A549 treated with CORT108297 at 1 μM for 4 hours (cell line): ENCODE measurements at places on chromosomes 11 and 22. TPM values are rescaled to one million over a fixed set of nuclear protein-coding genes. Genes with fewer than 3 reads are reported as not detected.

Gene BCR
- 11.7 to 15.5 TPM (median 15.5 TPM) in 5 replicates for total RNA-seq

Gene FOLR3
- 0.13 to 0.26 TPM in 2 of 5 replicates, not detected in the others for total RNA-seq

Gene JAML
- total RNA-seq: not detected in 5 replicates

Gene GTSE1
- 29.8 to 36.2 TPM (median 33.5 TPM) in 5 replicates for total RNA-seq

Gene P2RY6
- 7.3 to 14.5 TPM (median 13.2 TPM) in 5 replicates for total RNA-seq

Gene INS
- not detected in 5 replicates for total RNA-seq

Gene OVCH2
- not detected in 5 replicates for total RNA-seq

Gene RELT
- total RNA-seq: 6.0 to 10.3 TPM (median 9.0 TPM) in 5 replicates

Gene TMEM126B
- total RNA-seq: 53.0 to 72.5 TPM (median 56.3 TPM) in 5 replicates

Gene ADM
- total RNA-seq: 77.3 to 130 TPM (median 90.4 TPM) in 5 replicates

Gene RAB38
- total RNA-seq: 0.78 to 1.4 TPM (median 1.0 TPM) in 5 replicates

Gene KRTAP5-1
- not detected in 5 replicates for total RNA-seq

Gene TFIP11
- 21.5 to 23.5 TPM (median 22.1 TPM) in 5 replicates for total RNA-seq

Gene DGCR2
- 17.3 to 24.4 TPM (median 21.9 TPM) in 5 replicates for total RNA-seq

Gene DSCAML1
- total RNA-seq: 0.12 to 0.39 TPM (median 0.20 TPM) in 5 replicates

Gene ABCG4
- total RNA-seq: 0.21 to 0.42 TPM (median 0.32 TPM) in 5 replicates

Gene C11orf86
- 38.8 to 74.1 TPM (median 60.3 TPM) in 5 replicates for total RNA-seq

Gene APOL4
- not detected in 5 replicates for total RNA-seq

Gene ACTN3
- 0.02 to 0.06 TPM in 2 of 5 replicates, not detected in the others for total RNA-seq

Gene NRGN
- 6.3 to 11.9 TPM (median 11.1 TPM) in 5 replicates for total RNA-seq

Gene EHF
- 0.58 to 0.81 TPM (median 0.69 TPM) in 5 replicates for total RNA-seq

Gene OR4A16
- total RNA-seq: not detected in 5 replicates

Gene SLN
- 0.68 to 1.3 TPM (median 0.80 TPM) in 5 replicates for total RNA-seq

Gene KCTD14
- total RNA-seq: 1.8 to 2.0 TPM (median 2.0 TPM) in 5 replicates

Gene KDM4D
- 0.26 to 0.45 TPM (median 0.39 TPM) in 5 replicates for total RNA-seq

Gene SCO2
- total RNA-seq: 2.7 to 9.9 TPM (median 5.5 TPM) in 5 replicates

Gene CATSPER1
- 1.4 to 1.9 TPM (median 1.8 TPM) in 5 replicates for total RNA-seq

Gene SLC37A4
- 9.6 to 12.1 TPM (median 10.8 TPM) in 5 replicates for total RNA-seq

Gene CADM1
- total RNA-seq: 16.1 to 26.0 TPM (median 22.8 TPM) in 5 replicates

Gene ALDH3B1
- total RNA-seq: 113 to 145 TPM (median 130 TPM) in 5 replicates

Gene TNNT3
- not detected in 5 replicates for total RNA-seq

Gene GGT1
- 94.5 to 117 TPM (median 110 TPM) in 5 replicates for total RNA-seq

Gene PRG3
- not detected in 5 replicates for total RNA-seq

Gene KRTAP5-10
- not detected in 5 replicates for total RNA-seq

Gene CD3G
- not detected in 5 replicates for total RNA-seq

Gene TP53AIP1
- 0.07 to 0.09 TPM (median 0.08 TPM) in 3 of 5 replicates, not detected in the others for total RNA-seq

Gene OR51B5
- not detected in 5 replicates for total RNA-seq

Gene NAALADL1
- total RNA-seq: 0.03 TPM in 1 of 5 replicates, not detected in the others

Gene MMP8
- not detected in 5 replicates for total RNA-seq

Gene OR2AG2
- total RNA-seq: 0.05 TPM in 2 of 5 replicates, not detected in the others

Gene MN1
- 2.3 to 4.1 TPM (median 2.9 TPM) in 5 replicates for total RNA-seq

Gene SPON1
- 0.08 TPM in 1 of 5 replicates, not detected in the others for total RNA-seq

Gene BIK
- 1.1 to 1.7 TPM (median 1.2 TPM) in 5 replicates for total RNA-seq

Gene PATZ1
- total RNA-seq: 16.4 to 22.6 TPM (median 21.1 TPM) in 5 replicates

Gene SAA4
- total RNA-seq: not detected in 5 replicates

Gene LIF
- total RNA-seq: 25.0 to 39.1 TPM (median 37.2 TPM) in 5 replicates

Gene MYRF
- total RNA-seq: 16.1 to 23.1 TPM (median 21.8 TPM) in 5 replicates
